DMS 273 treated with DMSO at 0.1 percent for 48 hours (cell line): ENCODE measurements at places on chromosomes 7 and 10.

DNA sequence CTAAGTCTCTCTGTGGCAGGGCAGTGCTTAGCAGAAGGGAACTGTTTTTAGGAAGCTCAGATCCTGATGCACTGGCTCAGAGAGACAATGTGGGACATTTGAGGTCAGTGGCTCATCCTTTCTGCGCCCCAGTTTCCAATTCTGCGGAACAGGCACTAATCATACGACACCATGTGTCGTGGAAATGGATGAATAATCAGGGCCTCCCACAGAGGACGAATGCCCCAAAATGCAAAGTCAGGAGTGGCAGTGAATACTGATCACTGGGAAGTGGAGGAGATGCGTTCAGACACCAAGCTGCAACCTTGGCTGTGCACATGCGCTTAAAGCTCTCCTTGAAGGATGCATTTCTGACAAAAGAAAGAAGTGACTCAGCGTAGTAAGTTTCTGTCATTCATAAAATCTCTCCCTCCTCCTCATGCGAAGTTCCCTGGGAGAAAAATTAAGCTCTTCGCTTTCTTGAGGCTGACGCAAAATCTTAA lies 21.9 kb upstream of the ECHDC3 start:
- no peak for DNase-seq

- DNase-seq: no peak
These were observed 60.6 kb downstream of the LMBR1 start for GRCh38 chr7:156832195-156832877.

GRCh38 chr10:75957314-75958120 lies 526.1 kb downstream of the LRMDA start:
- no peak for DNase-seq

DNA sequence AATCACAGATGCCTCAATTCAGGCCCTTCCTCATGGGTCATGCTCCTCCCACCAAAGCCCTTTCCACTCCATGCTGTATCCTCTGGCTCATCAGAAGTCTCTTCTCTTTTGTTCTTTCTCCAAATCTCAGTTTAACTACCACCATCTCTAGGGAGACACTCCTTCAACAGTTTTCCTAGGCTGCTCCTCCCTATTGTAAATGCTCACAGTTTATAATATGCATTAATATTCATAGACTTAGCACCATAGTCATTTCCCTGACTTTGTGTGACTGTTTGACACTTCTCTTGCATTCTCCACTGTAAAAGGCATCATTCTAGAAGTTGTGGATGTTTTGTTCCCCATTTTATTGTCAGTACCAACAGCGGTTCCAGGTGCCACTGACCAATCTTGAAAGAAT lies 226.5 kb upstream of the PRSS1 start:
- no peak for DNase-seq

DNA sequence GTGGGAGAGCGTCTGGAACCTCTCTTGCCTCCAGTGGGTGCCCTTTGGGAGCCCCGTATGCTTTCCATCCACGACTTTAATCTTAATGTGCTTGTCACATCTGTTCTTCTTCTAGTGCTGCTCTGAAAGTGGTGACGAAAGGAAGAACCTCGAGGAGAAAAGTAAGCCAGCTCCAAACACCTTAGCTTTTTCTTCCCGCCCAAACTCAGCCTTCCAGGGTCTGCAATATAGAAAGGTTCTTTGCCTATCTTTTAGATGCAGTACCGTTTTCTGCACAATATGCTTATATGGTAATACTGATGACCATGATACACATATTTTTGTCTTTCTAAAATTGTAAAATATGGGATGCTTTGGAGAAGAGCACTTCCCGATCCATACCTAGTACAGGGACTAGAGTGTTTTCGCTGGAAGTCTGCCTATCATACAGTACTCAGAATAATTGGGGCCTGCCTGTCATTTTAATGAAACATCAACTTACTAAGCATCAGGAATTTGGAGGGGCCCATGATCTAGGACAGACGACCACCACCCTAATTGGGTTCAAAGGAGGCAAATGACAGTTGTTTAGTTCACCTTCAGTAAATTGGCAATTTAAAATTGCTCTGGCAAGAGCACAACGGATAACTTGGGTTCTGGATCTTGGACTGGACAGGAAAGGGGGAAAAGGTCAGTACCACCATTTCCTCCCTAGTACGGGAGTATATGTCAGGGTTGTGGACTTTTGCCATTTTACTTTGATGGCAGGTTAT lies 884 bp downstream of the RINT1 start:
- DNase-seq: no peak

- no peak for DNase-seq
These were observed 115.6 kb downstream of the TSPAN12 start for GRCh38 chr7:120742372-120742771.

- DNase-seq: no peak
These were observed 151.4 kb downstream of the COL28A1 start for GRCh38 chr7:7384228-7384627.

- no peak for DNase-seq
These were observed 94.0 kb upstream of the LANCL2 start for GRCh38 chr7:55271069-55271626.

- no peak for DNase-seq
These were observed 43.1 kb upstream of the TCF7L2 start for GRCh38 chr10:112906945-112907344.

GRCh38 chr7:136884492-136884891 lies 16.0 kb downstream of the CHRM2 start:
- no peak for DNase-seq

DNA sequence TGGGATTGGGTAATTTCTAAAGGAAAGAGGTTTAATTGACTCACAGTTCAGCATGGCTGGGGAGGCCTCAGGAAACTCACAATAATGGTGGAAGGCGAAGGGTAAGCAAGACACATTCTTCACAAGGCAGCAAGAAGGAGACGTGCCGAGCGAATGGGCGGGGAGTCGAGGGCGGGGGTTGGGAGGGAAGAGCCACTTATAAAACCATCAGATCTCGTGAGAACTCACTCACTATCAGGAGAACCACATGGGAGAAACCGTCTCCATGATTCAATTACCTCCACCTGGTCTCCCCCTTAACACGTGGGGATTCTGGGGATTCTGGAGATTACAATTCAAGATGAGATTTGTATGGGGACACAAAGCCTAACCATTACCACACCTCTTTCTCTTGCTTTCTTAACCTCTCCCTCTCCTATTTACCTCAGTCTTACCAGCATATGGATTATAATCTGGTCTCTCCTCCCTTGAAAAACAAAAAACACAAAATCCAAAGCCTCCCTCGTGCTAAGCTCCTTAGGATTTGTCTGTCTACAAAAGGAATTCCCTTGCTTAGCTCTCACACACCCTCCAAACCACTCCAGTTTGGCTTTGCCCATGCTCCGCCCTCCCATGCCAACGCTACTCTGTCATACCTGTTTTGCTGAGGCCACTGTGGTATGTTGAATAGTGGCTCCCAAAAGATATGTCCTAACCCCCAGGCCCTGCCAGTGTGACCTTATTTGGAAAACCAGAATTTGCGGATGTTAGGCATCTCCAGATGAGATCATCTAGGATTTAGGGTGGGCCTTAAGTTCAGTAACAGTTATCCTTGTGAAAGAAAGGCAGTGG lies 19.6 kb upstream of the EFCAB10 start:
- DNase-seq: no peak

GRCh38 chr7:84021292-84021908 lies 173.2 kb downstream of the SEMA3A start:
- peak; percentile 33 for DNase-seq

DNA sequence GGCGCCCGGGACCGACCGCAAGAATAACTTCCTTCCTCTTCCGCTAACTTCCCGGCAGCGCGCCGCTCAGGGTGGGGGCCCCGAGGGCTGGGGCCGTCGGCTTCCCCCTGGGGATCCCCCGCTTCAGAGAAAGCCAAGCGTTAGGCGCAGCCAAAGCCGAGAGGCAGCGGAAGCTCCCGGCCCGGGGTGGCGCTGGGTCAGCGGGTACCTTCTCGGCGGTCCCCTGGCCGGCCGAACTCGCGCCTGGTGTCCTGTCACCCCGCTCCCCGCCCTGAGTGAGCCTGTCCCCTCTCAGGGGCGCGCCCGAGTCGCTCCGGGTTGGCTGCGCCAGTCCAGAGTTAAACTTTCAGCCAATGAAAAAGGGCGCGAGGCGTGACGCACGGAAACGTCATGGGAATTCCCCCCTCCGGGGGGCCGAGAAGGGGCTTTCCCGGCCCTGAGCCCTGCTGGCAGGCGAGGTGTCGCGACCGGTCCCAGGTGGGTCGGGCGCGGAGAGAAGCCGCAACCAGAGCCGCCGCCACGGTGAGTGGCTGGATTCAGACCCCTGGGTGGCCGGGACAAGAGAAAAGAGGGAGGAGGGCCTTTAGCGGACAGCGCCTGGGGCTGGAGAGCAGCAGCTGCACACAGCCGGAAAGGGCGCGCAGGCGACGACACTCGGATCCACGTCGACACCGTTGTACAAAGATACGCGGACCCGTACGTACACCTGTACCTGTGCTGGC lies 1.3 kb upstream of the NFKB2 start:
- peak; percentile 50 for DNase-seq
